ENCODE measurements at places on chromosomes 7 and 10.

DNA sequence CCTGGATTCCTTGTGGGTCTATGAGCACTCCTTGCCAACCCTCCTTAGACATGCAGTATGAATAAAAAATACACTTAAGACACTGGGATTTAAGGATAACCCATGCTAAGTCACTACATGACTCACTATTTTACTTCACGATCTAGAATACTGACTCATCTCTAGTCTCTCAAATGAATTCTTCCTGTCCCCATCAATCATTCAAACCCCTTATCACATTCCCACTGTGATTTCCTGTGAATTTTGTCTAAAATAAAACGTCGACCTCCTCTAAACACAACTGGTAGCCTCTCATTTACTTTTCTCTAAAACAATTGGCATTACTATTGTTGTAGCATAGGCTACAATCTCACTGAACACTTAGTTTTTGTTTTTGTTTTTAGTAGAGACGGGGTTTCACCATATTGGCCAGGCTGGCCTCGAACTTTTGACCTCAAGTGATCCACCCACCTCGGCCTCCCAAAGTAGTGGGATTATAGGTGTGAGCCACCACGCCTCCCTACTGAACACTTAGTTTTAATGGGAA, 3.9 kb upstream of the IQUB start:
- no peaks in the 10 kb centered on the region for H3K27me3 ChIP-seq
- H3K4me1 ChIP-seq, result peaks cover 6% of the 10 kb centered on the region
- no peak overlapping the region for H3K4me3 ChIP-seq
- H3K27ac ChIP-seq, result no peak overlapping the region
- DNase-seq, result no peak

- DNase-seq, result no peak
- H3K27ac ChIP-seq, result no peak overlapping the region
These were observed 72.8 kb upstream of the KAT6B start for GRCh38 chr10:74753442-74754211.

DNA sequence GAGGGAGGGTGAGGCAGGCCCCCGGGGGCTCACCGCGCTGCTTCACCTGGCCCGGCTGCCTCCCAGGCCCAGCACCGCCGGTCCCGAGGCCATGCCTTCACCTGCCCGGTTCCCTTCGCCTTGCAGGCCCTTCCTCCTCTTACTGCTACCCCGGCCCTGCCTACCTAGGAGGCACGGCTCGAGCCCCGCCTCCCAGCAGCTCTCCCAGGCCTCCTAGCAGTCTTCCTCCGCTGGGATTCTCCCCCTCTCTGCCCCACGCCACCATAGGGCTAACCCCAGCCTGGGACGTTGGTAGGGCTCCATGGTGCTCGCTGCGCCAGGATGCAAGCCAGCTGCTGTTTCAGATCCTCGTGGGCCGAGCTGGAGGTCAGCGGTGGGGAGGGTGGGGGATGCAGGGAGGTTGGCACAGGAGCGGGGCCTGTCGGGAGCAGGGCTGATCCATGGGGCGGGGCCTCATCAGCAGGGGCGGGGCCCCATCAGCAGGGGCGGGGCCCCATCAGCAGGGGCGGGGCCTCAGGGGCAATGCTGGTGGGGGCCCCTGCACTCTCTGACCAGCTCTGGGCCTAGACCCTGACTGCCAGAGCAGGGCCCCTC, 63.3 kb downstream of the RASGEF1A start:
- H3K27ac ChIP-seq, result no peak overlapping the region
- no peaks in the 10 kb centered on the region for H3K27me3 ChIP-seq
- H3K4me3 ChIP-seq, result no peak overlapping the region
- no peaks in the 10 kb centered on the region for H3K36me3 ChIP-seq
- H3K4me1 ChIP-seq, result peaks cover 4% of the 10 kb centered on the region

DNA sequence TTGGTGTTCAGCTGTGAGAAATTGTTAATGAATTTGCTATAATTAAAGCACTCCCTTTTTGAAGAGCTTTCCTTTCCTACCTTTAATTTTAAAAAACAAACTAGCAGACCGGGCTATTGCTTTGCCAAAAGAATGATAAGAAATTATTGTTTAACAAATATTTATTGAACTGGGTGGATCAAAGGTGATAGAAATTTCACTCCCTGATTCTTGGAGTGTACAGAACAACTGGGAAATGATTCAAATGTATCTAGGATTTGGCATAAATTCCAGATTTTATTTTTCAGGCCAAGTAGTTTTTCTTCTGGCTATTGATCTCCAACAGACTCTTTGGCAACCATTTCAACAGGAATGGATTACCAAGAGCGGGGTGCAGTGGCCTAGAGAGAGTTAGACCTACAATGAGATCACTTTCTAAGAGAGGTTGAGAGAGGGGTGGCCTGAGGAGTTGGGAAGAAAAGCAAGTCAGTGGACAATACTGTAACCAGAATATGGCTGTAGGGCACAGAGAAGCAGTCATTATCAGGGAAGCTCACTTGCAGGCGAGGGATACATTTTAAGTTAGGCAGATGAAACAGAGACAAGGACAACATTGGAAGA, 71.9 kb downstream of the PLXDC2 start:
- H3K36me3 ChIP-seq, result no peaks in the 10 kb centered on the region
- no peak overlapping the region for H3K4me3 ChIP-seq
- no peak for DNase-seq
- H3K27me3 ChIP-seq, result no peaks in the 10 kb centered on the region

DNA sequence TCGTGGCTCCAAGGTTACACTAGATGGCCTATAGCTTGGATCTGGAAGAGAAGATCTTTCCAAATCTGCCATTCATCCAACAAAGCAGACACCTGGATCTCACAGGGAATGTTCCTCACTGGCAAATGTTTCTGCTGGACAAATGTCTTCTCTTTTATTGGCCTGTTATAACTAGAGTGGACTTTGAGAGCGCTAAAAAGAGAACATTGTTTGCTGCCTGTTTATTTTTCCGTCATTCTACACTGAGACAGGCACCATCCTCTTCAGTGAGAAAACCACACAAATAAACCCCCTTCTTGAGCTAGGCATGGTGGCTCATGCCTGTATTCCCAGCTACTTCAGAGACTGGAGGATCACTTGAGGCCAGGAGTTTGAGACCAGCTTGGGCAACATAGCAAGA, 206.9 kb downstream of the CREB5 start:
- H3K36me3 ChIP-seq, result no peaks in the 10 kb centered on the region
- no peak overlapping the region for H3K4me3 ChIP-seq
- H3K27me3 ChIP-seq, result no peaks in the 10 kb centered on the region
- H3K4me1 ChIP-seq, result no peaks in the 10 kb centered on the region
- no peak for DNase-seq

- H3K27ac ChIP-seq, result no peak overlapping the region
- no peak for DNase-seq
- no peaks in the 10 kb centered on the region for H3K36me3 ChIP-seq
- peaks cover 1% of the 10 kb centered on the region for H3K27me3 ChIP-seq
- no peak overlapping the region for H3K4me3 ChIP-seq
- peaks cover 33% of the 10 kb centered on the region for H3K4me1 ChIP-seq
These were observed 16.3 kb downstream of the TPST1 start for GRCh38 chr7:66221442-66221841.

DNA sequence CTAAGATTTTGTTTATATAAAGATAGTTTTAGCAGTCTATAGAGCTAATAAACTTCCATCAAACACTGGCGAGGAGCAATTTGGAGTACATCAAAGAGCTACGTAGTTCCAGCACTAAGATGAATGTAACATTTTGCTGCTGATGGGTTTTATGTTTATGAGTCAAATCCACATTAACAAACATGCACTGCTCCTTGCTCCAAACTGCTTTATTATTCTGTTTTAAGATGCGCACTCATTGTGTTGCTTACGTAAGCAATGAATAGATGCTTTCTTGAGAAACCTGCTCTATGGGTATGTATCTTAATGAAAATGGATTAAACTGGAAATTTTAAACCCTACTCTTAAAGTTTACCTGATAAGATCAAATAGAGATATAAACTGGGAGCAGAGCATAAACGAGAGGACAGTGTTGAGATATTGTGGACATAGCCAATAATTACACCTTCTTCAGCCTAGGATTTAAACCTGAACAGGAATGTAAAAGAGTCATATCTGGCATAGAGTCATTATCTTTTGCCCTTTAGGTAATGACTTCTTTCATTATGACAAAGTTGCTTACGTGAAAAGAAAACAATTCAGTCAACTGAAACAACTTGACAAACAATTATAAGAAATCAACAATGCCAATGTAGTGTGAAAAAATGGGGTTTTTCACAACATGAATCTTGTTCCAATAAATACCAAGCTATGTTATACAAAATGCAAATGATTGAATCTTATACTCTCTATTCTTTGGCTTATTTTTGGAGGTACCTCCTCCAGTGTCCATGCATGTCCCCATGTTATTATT, 153.5 kb upstream of the MTPN start:
- H3K27ac ChIP-seq, result no peak overlapping the region
- H3K27me3 ChIP-seq, result peaks cover 1% of the 10 kb centered on the region
- no peaks in the 10 kb centered on the region for H3K4me1 ChIP-seq
- DNase-seq, result no peak
- H3K4me3 ChIP-seq, result no peak overlapping the region

GRCh38 chr10:88178758-88179157, 315.3 kb downstream of the PTEN start:
- DNase-seq, result no peak
- H3K4me1 ChIP-seq, result no peaks in the 10 kb centered on the region
- no peak overlapping the region for H3K4me3 ChIP-seq
- peaks cover 13% of the 10 kb centered on the region for H3K36me3 ChIP-seq
- no peaks in the 10 kb centered on the region for H3K27me3 ChIP-seq

GRCh38 chr10:69786791-69787190, 14.9 kb upstream of the COL13A1 start:
- H3K36me3 ChIP-seq, result no peaks in the 10 kb centered on the region
- DNase-seq, result no peak
- H3K4me1 ChIP-seq, result no peaks in the 10 kb centered on the region
- H3K27ac ChIP-seq, result no peak overlapping the region

DNA sequence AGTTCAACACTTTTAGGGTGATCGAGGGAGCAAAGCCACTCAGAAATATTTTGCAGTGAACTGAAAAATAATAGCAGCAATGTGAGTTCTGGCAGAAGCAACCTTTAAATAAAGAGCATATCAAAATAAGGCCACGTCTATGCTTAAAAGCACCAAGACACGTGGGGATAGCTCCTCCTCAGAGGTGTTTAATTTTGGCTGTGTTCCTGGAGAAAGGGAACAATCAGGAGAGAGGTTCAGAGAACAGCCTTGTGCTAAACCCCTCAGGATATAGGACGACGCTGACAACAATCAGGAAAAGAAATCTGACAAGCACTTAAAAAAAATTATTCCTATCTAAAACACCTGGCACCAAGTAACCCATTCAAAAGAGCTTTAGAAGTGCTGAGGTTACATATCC, 471.9 kb upstream of the CELF2 start:
- H3K27me3 ChIP-seq, result peaks cover 20% of the 10 kb centered on the region
- no peaks in the 10 kb centered on the region for H3K4me1 ChIP-seq

DNA sequence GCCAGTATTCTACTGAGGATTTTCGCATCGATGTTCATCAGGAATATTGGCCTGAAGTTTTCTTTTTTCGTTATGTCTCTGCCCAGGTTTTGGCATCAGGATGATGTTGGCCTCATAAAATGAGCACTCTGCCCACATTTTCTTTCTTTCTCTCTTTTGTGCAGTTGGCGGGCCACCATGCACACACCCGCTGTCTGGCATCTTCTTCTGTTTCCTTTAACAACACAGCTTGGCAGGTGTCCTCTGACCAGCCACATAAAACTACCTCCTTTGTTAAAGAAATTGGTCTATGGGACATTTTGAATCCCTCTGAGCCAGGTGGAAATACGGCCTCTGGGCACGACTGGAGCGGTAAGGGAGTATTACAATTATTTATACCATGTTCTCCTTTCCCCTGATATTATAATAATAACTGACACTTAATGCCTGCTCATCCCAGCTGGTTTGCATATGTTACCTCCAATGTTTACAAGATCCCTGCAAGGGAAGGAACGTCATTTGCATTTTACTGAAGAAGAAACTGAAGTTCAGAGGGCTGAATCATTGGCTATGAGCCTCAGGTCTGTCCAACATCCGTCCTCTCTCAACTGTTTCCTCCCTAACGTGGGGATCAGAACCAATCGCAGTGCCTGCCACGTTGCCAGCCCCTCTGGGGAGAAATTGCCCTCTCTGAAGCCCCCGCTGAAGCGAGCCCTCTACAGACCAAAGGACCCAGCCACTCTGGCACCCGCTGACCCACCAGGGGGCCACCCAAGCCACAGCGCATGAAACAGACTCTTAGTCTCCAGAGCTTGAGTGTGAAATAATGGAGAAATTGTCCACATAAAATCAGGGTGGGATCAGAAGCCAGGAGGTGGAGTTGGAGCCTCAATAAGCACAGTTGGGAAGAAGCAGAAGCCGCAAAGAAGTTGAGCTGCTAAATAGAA, 125.0 kb upstream of the FOXK1 start:
- H3K36me3 ChIP-seq, result peaks cover 2% of the 10 kb centered on the region
- H3K4me1 ChIP-seq, result no peaks in the 10 kb centered on the region
- DNase-seq, result no peak
- H3K27me3 ChIP-seq, result peaks cover 38% of the 10 kb centered on the region
- no peak overlapping the region for H3K4me3 ChIP-seq

- peaks cover 11% of the 10 kb centered on the region for H3K27me3 ChIP-seq
- H3K27ac ChIP-seq, result no peak overlapping the region
- H3K4me1 ChIP-seq, result peaks cover 2% of the 10 kb centered on the region
These were observed 281.0 kb downstream of the RPS24 start for GRCh38 chr10:78314651-78315050.

- no peak for DNase-seq
- peaks cover 2% of the 10 kb centered on the region for H3K27me3 ChIP-seq
- H3K36me3 ChIP-seq, result no peaks in the 10 kb centered on the region
- H3K27ac ChIP-seq, result no peak overlapping the region
These were observed 65.5 kb downstream of the HPSE2 start for GRCh38 chr10:99170116-99170675.

DNA sequence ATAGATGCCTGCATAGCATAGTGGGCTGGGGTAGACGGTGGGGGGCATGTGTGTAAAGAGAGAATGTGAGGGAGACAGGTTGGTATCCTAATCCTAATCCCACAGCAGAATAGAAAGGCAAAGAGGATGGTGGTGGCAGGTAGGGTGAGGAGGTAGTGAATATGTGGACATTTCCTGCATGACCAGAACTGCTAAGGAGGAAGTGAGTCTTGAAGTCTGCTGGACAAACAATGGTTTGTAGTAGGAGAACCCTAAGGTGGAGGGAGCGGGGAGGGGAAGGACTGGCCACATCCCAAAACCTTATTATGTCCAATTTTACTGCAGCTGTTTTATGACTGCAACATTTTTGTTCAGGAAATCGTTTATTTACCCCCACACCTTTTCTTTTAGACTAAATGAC, 279.7 kb downstream of the AUTS2 start:
- H3K27ac ChIP-seq, result no peak overlapping the region
- H3K36me3 ChIP-seq, result no peaks in the 10 kb centered on the region
- DNase-seq, result no peak

- peaks cover 2% of the 10 kb centered on the region for H3K36me3 ChIP-seq
- DNase-seq, result no peak
- H3K27me3 ChIP-seq, result peaks cover 3% of the 10 kb centered on the region
These were observed 65.1 kb upstream of the PHF14 start for GRCh38 chr7:10908600-10908999.

- no peaks in the 10 kb centered on the region for H3K4me1 ChIP-seq
- peaks cover 75% of the 10 kb centered on the region for H3K27me3 ChIP-seq
- no peak overlapping the region for H3K4me3 ChIP-seq
- H3K27ac ChIP-seq, result no peak overlapping the region
- H3K36me3 ChIP-seq, result no peaks in the 10 kb centered on the region
These were observed 133.2 kb upstream of the FAM171A1 start for GRCh38 chr10:15504101-15504840.

GRCh38 chr7:18624459-18624858, 128.9 kb downstream of the HDAC9 start:
- no peaks in the 10 kb centered on the region for H3K36me3 ChIP-seq
- no peak for DNase-seq
- no peaks in the 10 kb centered on the region for H3K27me3 ChIP-seq
- no peak overlapping the region for H3K27ac ChIP-seq
- no peaks in the 10 kb centered on the region for H3K4me1 ChIP-seq
